ENCODE measurements at places on chromosomes 12 and 14.
A peak's percentile ranks its signal among the peaks of the same experiment; 100 is the strongest.

DNA sequence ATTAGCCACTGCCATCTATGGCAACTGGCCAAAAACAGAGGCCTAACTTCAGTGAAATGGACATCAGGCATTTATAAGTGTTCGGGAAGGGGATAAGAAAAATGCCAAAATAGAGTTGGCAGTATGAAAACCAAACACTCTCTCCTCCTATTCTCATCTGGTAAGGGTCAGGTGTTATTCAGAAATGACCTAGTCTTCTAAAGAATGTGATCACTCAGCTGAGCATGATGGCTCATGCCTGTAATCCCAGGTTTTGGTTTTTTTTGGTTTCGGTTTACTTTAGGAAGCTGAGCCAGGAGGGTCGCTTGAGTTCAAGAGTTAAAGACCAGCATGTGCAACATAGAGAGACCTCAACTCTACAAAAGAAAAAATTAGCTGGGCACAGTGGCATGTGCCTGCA is 170.3 kb downstream of the GRIN2B start:
- no peak for DNase-seq

DNA sequence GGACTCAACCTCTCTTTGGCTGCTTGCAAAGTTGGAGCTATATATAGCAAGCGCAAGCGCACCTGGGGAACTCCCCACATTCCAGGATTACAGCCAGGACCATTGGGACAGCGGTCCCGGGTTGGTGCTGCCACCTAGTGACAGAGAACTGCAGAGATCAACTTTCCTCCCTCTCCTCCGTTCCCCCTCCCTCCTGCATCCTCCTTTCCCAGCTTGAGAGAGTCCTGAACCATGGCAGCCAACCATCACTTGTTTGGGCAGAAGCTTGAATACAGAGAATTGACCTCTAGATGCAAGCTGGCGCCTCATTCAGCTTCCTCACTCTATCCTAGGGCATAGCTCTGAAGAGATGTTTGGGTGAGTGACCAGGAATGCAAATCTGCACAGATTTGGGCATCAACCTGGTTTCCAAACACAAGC is 17.4 kb upstream of the FLVCR2 start:
- no peak for DNase-seq

DNA sequence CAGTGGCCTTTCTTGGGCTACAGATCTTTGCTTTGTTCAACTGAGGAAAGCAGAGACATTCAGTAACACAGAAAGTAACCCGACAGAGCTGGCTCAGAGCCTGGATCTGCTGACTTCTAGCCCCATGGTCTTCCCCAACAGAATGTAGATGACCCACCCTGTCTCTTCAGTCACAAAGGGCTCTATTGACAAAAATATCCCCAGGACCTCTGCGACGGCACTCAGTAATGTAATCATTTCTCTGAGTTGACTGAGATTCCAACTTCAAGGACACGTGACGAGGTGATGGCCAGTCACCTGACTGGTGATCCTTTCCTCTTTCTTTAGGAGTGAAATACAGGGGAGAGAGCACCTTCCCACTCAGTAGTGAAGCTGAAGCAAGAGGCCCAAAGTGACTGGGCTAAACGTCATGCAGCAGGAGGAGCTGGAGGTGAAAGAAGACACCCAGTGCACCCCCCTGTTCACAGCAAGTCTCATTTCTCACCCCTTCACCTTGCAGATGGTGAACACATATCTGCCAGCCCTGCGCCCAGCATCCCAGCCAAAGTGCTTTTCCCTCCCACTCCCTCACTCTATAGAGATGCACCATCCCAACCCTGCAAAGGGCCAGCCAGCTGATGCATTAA is 179.2 kb upstream of the EGLN3 start:
- no peak for DNase-seq

DNA sequence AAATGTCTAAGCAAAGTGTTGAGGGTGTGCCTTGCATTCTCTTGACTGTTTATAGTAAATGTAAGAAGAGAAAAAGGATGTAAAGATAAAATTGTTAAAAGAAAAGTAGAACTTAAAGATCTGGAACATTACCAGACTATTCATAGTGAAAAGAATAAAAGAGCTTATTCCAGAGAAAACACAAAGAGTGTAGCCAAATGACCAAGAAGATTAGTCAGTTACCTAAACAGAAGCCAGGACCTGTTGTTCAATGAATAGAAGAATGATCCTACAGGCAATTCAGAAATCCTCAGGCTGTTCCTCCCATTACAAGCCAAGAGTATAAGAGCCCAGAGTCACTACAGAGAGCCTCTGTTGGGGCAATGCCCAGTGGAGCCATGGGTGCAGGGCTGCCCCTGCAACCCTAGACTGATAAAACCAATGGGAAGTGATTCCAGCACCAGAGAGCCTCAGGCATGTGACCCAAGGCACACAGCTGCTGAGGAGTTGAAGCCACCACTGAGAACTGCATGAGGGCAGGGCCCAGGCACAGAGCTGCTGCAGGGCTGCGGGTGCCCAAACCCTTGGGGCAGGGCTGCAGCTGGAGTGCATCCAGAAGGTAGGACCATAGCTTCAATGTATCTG is 91.1 kb upstream of the SLC38A4 start:
- DNase-seq: no peak

DNA sequence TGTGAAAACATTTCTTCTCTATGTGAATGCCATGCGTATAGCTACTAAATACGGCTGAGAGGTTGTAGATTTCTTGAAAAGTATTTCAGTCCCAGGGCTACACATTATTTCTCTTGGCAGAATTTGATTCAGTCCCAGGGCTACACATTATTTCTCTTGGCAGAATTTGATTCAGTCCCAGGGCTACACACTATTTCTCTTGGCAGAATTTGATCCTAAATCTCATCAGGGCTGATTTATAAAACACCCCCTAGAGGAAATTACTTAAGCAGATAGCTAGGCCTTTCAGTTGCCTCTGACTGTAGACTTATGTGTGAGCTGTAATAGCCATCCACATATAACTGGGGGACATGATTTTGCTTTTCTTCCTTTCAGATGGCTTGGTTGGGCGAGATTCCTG is 50.4 kb downstream of the AK7 start:
- no peak for DNase-seq

DNA sequence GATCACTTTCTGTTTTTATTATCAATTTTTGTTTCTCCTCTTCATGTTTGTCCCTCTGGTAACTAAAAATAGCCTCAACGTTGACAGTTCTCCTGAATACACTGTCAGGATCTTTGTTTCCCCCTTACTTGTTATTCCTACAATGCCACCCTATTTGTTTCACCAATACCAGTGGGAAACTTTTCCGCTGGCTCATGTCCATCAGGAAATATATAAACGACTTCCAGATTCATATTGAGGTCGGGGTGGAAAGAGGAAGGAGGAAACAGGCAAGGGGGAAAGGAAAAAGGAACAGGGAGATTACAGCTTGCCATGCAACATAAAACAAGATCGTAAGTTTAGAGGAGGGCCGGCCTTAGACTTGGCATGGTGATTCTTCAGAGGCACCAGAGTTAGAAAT is 61.7 kb downstream of the BTBD7 start:
- DNase-seq: no peak

DNA sequence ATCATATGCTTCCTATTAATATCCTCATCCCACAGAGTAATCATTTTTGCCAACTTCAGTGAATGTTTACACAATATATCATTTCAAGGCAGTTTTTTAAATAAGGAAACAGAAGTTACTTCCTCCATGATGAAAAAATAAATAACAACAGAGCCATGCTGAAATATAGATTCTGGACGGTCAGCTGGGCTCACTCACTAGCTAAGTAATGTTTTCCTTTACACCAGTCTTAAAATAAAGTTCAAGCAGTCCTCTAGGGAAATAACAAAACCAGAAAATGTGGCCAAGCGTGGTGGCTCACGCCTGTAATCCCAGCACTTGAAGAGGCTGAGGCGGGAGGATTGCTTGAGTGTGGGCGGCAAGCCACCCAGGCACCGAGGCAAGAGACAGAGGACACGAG is 28.7 kb downstream of the AICDA start:
- DNase-seq: no peak

GRCh38 chr14:72024043-72024407 is 91.8 kb downstream of the RGS6 start:
- DNase-seq: peak; percentile 3
